BE2C (cell line): ENCODE measurements at places on chromosomes 3 and 15.

DNA sequence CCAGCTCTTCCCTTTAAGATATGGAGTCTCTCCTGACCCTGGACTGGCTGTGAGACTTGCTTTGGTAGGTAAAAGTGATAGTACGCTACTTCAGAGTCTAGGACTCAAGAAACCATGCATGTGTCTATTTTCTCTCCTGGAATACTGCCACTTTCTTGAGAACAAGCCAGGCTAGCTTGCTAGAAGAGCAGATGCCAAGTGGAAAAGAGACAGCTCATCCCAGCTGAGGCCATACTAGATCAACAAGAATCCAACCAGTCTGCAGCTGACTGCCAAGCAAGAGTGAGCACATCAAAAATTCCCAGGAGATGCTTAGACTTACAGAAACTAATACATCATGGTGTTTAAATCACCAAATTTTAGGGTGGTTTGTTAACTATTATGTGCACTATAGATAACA is 208.3 kb upstream of the RBMS3 start:
- no peak for DNase-seq

DNA sequence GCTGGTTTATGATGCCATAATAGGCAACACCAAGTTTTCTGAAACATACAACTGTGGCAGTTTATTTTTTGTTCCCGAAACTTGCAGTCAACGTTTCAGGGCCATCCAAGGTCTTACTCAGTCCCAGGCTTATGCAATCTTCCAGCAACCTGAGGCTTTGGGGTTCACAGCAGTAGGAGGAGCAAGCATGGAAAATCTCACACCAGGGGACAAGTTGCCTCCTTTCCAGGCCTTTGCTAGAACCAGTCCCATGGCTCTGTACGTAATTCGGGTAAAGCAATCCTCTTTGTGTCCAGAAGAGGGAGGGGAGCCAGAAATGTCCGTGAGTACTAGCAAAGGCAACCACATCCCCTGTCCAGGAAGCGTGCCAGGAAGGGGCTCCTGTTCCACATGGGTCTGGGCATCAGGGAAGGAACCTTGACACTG is 4.7 kb upstream of the FAM240A start:
- DNase-seq, result peak; percentile 49

- DNase-seq, result peak; percentile 36
These were observed 178.8 kb downstream of the KLHL25 start for GRCh38 chr15:85615930-85616329.

DNA sequence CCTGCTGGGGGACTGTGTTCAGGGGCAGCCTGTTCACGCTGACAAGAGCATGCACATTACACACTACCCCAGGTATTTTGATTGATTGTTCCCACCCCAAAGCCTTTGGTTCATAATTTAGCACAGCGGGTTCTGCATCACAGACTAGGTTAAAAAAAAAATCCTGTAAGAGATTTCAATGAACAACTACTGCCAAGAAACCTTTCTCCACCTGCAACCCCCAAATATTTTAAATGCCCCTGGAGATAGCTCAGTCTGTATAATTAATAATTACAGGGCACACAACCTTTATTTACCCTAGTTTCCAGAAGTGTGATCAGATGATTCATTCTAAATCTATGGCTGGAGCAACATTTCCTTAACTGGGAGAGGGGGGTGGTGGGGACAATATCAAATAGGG is 87.6 kb downstream of the NR2F2 start:
- DNase-seq, result no peak

GRCh38 chr15:51620641-51621040 is 1.9 kb downstream of the DMXL2 start:
- DNase-seq, result no peak

- DNase-seq, result peak; percentile 57
These were observed 89.0 kb downstream of the IQSEC1 start for GRCh38 chr3:12984023-12984823.

DNA sequence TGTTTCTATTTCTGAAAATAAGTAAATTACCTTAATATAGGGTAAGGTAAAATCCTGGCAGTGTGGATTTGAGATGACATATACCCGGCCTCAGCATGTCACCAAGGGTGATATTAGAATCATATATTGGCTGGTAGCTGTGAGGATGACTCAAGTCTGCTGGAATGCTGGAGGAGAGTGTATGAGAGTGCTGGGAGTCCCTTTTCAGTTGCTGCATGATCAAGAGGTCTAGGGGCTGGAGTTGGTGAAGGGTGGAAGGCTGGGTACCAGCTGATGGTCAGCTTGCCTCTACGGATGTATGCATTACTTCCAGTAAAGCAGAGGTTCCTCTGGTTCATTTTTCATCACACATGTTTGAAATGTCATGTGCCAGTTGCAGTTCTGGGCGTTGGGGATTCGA is 40.6 kb downstream of the SLC25A26 start:
- DNase-seq, result no peak

DNA sequence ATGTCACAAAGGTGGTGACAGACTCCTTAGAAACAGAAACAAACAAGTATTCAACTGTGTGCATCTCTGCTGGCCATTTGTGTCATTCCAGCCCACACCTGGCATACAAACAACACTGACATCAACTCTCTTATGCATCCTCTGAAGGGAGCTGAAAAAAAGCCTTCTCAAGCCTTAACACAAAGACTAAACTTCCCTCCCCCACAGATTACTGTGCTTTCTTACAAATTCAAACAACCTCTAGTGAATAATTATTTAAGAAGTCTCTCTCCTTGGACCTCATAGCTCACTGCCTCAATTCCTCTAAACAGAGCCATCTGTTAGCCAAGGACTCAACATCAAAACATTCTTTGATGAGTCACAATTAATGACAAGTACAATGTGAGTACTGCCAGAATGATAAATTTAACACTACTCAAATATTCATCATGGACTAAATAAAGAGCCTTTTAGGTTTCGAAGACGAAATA is 132.1 kb downstream of the WDR76 start:
- DNase-seq, result no peak
